Foreskin keratinocyte (primary cell): ENCODE measurements at places on chromosomes 1 and 21. TPM values are rescaled to one million over a fixed set of nuclear protein-coding genes. Genes with fewer than 3 reads are reported as not detected.
A peak's percentile ranks its signal among the peaks of the same experiment; 100 is the strongest.

The SLC25A33 gene
- polyA plus RNA-seq = 4.1 and 4.7 TPM in 2 replicates

- peak; percentile 76 for DNase-seq
Observed at GRCh38 chr1:70358921-70359564, 4.5 kb upstream of the ANKRD13C start.

DNA sequence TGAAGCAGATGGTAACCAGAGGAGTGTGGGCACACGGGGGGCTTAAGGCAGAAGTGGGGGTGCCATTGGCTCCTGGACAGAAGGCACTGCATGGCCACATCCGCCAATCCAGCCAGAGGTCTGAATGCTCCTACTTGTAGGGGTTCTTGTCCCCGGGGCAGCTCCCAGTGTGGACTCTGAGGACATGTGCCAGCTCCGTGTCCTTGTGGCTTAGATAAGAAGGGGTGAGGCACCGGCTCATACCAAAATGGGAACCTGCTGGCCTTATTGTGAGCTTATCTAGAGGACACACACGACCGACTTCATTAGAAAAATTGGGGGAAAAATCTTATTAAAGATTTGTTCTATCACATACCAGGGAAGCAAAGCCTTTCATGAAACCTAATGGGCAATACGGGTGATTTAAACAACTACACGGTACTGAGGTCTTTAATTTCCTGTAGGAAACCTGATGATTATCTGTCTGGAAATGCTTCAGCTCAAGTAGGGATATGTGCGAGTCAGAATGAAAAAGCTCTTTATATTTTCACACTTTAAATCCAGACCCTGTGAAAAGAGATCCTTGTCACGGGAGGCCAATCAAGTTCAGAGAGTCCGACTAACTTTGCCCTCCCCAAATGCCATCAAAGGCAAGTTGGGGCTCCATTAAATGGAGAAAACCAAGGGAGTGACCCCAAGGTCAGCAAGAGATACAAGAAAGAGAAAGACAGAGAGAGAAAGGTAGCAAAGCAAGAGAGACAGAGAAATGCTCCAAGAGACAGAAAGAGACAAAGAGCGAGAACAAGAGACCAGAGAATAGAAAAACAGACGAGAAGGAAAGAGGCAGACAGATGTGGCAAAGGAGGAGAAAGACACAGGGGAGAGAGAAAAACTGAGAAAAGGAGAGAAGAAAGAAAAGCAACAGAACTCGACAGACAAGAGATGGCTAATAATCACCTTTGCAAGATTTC is 14.1 kb upstream of the KCNN3 start:
- no peak for DNase-seq

DNA sequence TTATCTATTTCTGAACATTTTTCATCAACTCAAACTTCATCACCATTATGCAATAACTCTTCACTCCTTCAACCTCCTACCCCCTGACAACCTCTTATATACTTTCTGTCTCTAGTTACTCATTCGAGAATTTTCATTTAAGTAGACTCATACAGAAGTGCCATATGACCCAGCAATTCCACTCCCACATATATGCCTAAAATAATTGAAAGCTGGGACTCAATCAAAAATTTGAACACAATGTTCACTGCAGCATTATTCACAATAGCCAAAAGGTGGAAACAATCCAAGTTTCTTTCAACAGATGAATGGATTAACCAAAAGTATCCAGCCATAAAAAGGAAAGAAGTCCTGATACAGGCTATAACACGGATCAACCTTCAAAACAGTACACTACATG is 24.1 kb downstream of the COL11A1 start:
- peak; percentile 33 for DNase-seq

GRCh38 chr21:19537116-19537515 is 1133.5 kb upstream of the TMPRSS15 start:
- no peak for DNase-seq

- no peak for DNase-seq
Observed at GRCh38 chr1:154097873-154098272, 57.0 kb downstream of the NUP210L start.

DNA sequence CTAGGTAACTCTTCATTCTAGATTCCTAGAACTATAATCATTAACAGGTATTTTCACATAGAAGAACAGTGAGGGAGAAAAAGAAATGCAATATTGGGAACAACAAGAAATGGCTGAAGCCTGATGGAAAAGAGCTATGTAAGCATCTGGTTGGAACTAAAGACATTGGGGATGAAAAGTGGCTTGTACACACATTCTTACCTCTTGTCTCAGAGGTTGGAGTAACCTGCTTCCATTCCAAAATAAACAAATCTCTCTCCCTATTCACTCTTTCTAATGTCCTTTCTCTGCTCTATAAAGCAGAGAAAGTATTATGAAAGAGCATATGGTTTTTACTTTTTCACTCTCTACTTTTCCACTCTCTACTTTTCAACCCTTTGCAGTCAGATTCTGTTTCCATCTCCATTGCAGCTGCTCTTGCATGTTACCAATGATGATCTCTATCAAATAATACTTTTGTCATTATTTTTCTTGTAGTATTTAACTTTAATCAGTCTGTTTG is 37.5 kb downstream of the CMPK1 start:
- no peak for DNase-seq

DNA sequence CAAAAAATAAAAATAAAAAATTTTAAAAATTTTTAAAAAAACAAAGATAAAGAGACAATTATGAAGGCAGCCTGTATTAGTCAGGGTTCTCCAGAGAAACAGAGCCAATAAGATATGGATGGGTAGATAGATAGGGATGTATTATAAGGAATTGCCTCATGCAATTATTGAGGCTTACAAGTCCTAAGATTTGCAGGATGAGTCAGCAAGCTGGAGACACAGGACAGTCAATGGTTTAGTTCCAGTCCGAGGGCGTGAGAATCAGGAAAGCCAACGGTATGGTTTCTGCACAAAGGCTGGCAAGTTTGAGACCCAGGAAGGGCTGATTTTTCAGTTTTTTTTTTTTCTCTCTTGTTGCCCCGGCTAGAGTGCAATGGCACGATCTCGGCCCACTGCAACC is 24.1 kb upstream of the EIF4G3 start:
- DNase-seq = peak; percentile 42

- DNase-seq = no peak
Observed at GRCh38 chr1:2982615-2983318, 38.5 kb upstream of the ACTRT2 start.

GRCh38 chr1:180860535-180860934 is 52.2 kb upstream of the KIAA1614 start:
- DNase-seq = no peak
